ENCODE measurements at places on chromosomes 1 and 21.

- DNase-seq: no peak
Observed at GRCh38 chr1:204507317-204508105, 8.7 kb upstream of the MDM4 start.

DNA sequence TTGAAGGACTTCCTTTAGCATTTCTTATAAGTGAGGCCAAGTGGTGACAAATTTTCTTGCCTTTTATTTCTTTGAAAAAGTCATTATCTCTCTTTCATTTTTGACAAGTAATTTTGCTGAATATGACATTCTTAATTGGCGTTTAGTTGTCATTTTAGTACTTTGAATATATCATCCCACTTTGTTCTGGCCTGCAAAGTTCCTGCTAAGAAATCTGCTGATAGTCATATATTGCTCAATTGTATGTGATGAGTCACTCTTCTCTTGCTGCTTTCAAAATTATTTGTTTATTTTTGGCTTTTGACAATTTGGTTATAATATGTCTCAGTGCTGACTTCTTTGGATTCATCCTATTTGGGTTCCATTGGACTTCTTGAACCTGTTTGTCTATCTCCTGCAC lies 312.6 kb downstream of the DUSP10 start:
- no peak for DNase-seq

- DNase-seq: no peak
Observed at GRCh38 chr1:53511933-53512806, 53.0 kb downstream of the DMRTB1 start.

GRCh38 chr1:19797827-19798226 lies 1.9 kb downstream of the TMCO4 start:
- no peak for DNase-seq

Measured in AG09319 (cell line).